ENCODE measurements at places on chromosomes 5 and 9.

- DNase-seq: no peak
Observed at GRCh38 chr5:177601577-177602457, 1.9 kb downstream of the B4GALT7 start.

GRCh38 chr9:117278020-117278419 lies 136.8 kb downstream of the ASTN2 start:
- no peak for DNase-seq

GRCh38 chr5:3789519-3790193 lies 194.0 kb downstream of the IRX1 start:
- no peak for DNase-seq

DNA sequence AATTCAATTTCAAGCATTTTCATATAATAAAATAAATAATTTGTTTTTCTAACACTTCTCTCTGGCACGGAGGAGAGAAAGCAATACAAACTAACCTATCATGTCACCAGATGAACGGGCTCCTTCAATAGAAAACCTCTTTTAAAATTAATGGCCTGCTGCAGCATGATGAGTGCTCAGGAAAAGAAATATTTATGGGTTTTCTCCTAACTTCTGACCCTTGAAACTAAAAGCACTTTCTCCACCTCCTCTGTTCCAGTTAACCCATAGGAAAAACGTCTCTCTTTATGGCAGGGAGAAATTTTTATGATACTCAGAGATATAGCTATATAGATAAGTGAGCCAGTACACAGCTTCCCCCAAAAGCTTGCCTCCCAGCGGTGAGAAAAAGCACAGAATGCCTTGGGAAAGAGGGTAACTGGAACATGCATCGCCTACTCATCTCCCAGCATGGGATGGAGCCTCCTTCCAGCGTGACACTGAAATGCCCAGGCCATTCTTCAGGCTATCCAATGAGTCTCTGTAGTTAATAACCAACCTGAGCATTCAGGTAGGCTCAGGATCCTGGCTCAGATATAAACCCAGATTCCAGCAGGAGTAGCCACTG lies 963.0 kb upstream of the DMAC1 start:
- DNase-seq: peak; percentile 66

DNA sequence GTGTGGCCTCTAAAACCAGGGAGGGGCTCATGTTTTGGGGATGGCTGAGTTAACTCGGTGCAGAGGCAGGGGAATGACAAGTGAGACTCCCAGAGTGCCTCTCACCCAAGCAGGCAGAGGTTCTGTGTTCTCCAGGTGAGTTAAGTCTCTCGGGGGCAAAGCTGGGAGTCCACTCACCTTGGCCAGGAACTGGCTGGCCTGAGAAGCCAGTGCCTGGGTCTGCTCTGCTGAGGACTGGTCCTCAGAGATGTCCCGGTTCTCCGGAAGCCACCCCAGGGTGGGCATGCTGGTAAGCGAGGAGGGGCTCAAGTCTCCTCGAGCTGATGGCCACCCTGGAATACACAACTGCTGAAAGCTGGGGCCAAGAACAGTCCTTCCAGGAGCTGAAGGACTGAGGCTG lies 20.4 kb downstream of the AKNA start:
- no peak for DNase-seq

- no peak for DNase-seq
Observed at GRCh38 chr9:121771418-121771817, 120.0 kb downstream of the DAB2IP start.

DNA sequence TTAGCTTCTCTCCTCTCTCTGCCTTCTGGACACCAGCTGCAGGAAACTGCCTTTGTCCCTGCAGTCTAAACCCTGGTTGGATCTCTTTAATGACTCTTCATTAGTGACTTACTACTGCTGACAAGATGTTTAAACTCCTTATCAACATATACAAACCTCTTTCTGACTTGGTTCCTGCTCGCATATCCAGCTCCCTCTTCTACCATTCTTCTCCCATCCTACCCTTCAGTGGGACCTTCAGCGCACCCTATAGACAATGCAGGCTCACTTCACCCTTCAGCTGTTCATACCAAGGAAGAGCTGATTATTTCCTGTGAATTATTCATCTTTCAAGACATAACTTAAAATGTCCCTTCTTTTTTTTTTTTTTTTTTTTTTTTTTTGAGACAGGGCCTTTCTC lies 436.5 kb downstream of the KIAA0825 start:
- no peak for DNase-seq

DNA sequence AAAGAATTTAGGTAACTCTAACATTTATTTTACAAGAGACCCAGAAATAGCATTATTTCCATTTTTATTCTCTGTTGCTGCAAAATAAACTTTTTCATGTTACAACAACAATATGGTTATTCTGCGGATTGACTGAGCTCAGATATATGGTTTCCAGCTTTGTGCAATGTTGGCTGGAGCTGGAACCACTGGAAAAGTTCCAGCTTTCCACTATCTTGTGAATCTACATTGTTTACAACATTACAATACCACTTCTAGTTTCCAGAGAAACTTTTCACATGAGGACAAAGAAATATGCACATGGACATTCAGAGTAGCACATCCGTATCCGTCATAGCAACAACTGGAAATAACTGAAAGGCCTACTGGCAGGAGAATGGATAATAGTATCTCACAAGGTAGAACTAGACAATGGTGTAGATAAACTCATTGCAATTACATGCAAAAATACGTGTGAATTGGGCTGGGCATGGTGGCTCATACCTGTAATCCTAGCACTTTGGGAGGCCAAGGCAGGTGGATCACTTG lies 436.1 kb upstream of the ADAMTS16 start:
- DNase-seq: no peak

DNA sequence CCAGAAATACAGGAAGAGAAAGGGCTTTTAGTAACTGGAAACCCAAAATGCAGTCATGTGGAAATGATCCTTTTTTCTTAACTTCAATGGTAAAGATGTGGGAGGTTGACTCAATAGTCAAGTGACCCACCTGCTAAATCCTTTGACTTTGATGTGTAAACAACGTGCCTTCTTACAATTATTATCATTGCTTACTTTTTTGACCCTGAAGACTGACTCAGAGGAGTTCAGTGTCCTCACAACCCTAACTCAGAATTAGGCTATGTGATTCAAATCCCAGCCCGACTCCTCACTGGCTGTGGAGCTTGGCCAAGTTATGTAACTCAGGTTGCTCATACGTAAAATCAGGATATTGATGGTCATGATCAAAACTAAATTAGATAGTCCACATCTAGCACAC lies 27.9 kb downstream of the ANXA1 start:
- DNase-seq: no peak

DNA sequence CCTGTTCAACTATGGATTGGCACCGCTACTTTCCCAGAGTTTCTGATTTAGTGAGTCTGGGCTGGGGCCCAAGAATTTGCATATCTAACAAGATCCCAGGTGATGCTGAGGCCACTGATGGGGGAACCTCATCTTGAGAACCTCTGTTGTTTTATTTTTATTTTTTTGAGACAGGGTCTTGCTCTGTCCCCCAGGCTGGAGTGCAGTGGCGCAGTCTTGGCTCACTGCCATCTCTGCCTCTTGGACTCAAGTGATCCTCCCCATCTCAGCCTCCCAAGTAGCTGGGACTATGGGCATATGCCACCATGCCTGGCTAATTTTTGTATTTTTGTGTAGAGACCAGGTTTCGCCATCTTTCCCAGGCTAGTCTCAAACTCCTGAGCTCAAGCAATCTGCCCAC lies 35.7 kb downstream of the LMX1B start:
- DNase-seq: no peak
